ENCODE measurements at places on chromosomes 2 and 18.

- no peak for DNase-seq
Observed at GRCh38 chr2:8993196-8993901, 10.1 kb downstream of the MBOAT2 start.

DNA sequence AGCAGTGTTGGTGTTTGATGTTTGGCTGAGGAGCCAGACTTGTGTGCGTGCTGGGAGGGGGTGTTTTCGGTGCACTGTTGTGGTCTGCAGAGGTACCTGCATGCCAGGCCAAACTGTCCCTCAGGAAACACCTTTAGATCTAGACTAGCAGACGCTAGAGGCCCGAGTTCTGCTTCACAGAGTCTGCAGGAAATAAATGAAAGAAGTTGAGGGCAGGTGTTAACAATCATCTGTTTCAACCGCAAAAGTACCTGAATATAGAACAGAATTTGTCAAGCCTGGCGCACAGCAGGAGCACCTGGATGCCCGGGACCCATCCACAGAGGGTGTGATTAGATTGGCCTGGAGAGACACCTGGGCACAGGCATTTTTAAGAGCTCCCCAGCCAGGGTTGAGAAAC lies 40.5 kb upstream of the REL start:
- DNase-seq, result no peak

DNA sequence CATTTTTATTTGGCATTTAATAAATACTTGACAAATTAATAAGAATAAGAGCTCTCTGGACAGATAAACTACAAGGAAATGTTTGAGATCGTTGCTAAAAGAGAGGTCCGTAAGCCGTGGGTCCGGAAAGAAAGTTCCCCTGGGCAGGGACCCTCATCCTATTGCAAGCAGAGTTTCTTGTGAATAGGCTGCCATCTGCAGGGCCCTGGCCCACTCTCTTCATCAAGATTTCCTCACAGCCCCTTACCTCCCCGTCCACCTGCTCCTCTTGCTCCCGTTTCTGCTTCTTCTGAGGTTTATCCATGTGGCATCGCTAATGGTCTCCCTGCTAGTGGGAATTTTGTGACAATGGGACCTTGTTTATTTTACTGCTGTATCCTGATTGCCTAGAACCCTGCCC lies 30.1 kb upstream of the MC5R start:
- DNase-seq, result no peak

DNA sequence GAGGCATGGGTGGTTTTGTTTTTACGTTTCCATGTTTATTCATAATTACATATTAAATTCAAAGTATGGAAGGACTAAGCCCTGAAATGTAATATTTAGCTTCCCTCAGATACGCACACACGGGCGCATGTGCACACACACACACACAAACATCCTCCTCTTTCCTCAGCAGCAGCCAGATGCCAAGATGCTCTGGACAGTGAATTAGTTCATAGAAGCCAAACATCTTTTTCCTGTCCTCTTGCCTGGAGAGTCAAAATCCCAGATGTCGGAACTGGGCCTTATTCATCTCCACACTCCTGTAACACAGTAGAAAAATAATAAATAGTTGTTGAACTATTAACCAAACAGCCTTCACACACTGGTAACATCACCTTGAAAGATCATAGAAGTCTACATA lies 273.1 kb downstream of the SP3 start:
- DNase-seq, result no peak

GRCh38 chr2:9445089-9445488 lies 21.6 kb downstream of the CPSF3 start:
- no peak for DNase-seq

GRCh38 chr2:216482640-216483039 lies 16.0 kb upstream of the RPL37A start:
- no peak for DNase-seq

GRCh38 chr2:234363011-234363487 lies 133.8 kb downstream of the ARL4C start:
- no peak for DNase-seq

DNA sequence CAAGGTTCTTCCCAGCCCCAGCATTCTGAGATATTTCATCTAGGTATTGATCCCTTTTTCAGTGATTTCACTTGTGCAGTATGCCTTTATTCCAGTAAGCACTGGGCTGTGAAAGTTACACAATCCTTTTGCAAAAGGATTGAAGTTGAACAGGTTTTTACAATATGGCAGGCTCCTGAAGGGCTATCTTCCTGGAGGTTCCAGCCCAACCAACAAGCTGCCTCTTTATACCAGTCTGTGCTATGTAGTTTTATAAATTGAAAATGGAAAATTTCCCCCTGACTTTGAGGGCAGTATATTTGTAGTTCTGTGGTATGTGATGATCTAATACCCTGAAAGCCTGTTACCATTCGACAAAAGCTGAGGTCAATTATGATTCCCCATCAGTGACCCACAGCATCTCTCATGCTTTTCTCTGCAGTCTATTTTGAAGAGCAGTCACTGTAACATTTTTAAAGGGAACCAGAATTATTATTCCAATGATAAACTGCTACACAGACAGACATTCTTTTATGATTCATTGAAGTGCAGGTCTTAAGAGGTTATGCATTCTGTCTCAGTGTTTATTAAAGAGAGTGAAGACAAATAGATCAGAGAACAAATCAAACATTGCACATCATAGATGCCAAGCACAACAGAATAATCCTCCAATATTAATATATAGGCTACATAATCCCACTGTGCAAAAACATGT lies 35.2 kb upstream of the STPG4 start:
- DNase-seq, result no peak

DNA sequence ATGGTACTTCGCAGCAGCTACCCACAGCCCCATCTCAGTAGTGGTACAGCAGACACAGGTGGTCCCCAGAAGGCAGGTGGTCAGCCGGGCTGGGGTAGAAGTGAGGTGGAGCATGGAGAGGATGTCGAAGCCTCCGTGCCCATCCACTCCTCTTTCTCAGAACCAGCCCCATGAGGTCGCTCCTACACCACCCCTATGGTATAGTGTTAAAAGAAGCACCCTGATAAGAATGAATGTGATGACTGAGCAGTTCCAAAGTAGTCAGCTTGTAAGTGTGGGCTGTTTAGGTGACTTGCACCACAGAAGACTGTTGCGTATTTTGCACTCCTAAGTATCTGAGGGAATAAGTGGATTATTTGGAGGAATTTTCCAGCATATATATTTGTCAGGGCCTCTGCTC lies 111.3 kb downstream of the WDSUB1 start:
- DNase-seq, result no peak

GRCh38 chr2:200619279-200619678 lies 33.5 kb downstream of the AOX1 start:
- DNase-seq, result no peak

GRCh38 chr2:142824756-142825155 lies 52.7 kb upstream of the KYNU start:
- no peak for DNase-seq

DNA sequence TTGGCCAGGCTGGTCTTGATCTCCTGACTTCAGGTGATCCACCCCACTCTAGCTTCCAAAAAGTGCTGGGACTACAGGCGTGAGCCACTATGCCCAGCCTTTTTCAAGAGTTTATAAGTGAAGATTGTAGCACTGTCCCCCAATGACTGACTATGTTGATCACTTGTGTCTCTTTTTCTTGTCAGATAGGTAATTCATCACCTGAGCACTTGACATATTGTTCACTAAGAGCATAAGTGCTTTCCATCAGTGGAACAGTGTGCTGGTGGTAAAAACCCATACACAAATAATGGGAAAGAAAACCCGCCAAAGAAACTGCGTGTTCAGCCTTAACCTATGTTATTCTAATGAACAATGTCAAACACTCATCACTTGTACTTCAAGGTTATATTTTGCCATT lies 414.4 kb upstream of the CDH7 start:
- no peak for DNase-seq
